Ascending aorta (tissue), 2 donors: ENCODE measurements at places on chromosomes 1 and 21.

DNA sequence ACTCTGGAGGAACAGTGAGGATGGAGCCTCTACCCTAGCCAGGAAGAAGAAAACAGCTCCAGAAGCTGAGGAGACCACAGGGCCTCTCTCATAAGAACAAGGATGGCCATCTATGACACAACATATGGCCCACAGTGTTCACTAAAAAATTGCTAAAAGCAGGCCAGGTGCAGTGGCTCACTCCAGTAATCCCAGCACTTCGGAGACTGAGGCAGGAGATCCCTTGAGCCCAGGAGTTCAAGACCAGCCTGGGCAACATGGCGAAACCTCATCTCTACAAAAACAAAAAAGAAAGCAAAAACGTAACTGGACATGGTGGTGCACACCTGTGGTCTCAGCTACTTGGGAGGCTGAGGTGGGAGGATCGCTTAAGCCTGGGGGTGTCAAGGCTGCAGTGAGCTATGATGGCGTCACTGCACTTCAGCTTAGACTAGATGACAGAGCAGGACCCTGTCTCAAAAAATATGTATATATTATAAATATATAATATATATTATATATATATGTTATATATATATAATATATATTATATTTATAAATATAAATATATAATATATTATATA lies 103.1 kb downstream of the TOMM20 start:
- H3K27me3 ChIP-seq = no peaks in the 10 kb centered on the region
- H3K4me3 ChIP-seq = no peak overlapping the region
- no peak overlapping the region for H3K27ac ChIP-seq
- no peaks in the 10 kb centered on the region for H3K36me3 ChIP-seq

DNA sequence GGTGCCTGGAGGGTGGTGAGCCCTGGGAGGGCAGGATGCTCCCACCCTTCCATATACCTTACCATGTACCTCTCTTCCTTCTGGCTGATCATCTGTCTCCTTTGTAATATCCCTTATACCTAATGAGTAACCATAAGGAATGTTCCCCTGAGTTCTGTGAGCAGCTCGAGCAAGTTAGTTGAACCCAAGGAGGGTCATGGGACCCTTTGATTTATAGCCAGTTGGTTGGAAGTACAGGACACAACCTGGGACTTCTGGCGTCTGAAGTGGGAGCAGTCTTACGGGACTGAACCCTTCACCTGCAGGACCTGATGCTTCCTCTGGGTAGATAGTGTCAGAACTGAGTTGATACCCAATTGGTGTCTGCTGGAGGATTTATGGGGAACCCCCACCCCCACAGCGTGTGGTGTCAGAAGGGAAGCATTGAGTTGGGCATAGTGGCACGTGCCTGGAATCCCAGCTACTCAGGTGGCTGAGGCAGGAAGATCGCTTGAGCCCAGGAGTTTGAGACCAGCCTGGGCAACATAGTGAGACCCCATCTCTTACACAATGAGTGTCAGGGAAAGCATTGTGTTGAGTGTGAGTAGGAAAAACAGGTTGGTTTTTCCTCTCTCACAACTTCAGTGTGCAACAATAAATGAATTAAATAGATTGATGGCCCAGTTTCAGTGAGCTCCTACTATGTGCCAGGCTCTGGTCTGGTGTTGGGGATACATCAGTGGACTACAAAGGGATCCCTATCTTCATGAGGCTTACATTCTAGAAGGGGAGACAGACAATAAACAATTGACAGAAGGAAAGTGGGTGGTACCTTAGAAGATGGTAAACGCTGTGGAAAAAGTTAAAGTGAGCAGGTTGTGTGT lies 16.0 kb downstream of the DNAJC16 start:
- no peaks in the 10 kb centered on the region for H3K4me1 ChIP-seq
- no peak overlapping the region for H3K27ac ChIP-seq
- H3K27me3 ChIP-seq = no peaks in the 10 kb centered on the region

DNA sequence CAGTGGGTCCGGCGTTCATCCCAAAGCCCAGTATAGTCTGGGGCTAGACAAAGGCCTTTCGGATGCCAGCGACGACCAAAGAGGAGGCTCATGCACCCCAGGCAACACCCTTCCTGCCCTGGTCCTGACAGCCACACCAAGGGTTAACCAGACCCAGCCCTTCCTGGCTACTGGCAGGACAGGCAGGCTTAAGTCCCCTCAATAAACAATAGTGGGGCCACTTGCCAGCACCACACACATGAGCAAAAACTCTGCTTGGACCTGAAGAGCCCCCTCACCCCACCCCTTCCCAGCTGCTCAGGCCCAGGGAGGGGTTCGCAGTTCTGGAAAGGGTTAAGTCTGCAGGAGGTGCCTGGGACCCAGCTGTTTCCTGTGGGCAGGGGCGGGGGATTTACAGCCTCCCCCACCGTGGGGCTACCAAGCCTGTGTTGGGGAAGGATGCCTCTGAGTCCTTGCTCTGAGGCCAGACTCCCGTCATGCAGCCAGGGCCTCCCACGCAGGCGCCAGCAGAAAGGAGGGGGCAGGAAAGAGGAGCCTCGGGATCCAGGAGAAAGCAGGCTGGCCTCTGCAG lies 18.2 kb downstream of the PHLDA3 start:
- peak overlapping the region; percentile 56 for H3K27ac ChIP-seq
- H3K36me3 ChIP-seq = no peaks in the 10 kb centered on the region
- peak; percentile 83 for DNase-seq
- peaks cover 6% of the 10 kb centered on the region for H3K4me1 ChIP-seq
- H3K4me3 ChIP-seq = no peak overlapping the region

GRCh38 chr1:39678889-39679288 lies 7.0 kb upstream of the NT5C1A start:
- H3K4me3 ChIP-seq = no peak overlapping the region
- H3K27me3 ChIP-seq = no peaks in the 10 kb centered on the region
- no peak for DNase-seq
- H3K27ac ChIP-seq = no peak overlapping the region
- no peaks in the 10 kb centered on the region for H3K4me1 ChIP-seq

DNA sequence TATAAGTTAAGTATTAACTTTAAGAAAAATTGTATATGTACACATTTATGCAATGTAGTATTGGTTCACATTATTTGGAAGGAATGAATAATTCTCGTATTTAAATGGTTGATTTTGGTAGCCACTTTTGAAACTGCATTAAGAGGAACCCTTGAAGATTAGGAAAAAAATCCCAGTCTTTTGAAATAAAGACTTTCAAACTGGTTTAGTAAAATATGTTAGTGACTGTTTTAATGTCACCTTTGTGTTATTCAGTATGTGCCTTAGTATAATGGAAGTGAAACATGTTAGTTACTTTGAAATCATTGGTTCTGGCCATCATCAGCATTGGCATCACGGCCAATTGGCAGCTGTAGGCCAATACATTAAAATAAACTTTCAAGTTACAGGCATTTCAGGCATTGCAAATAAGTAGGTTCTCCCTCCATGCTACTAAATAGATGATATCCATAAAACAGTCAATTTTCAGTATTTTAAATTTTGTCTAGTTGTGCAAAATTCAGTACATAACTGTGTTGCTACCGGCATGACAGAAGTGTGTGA lies 4.4 kb downstream of the MIER1 start:
- peak overlapping the region; percentile 97 for H3K4me3 ChIP-seq
- H3K27ac ChIP-seq = peak overlapping the region; percentile 100
- no peaks in the 10 kb centered on the region for H3K36me3 ChIP-seq
- no peaks in the 10 kb centered on the region for H3K4me1 ChIP-seq
- no peaks in the 10 kb centered on the region for H3K27me3 ChIP-seq
- DNase-seq = no peak

- no peak for DNase-seq
- H3K4me1 ChIP-seq = no peaks in the 10 kb centered on the region
- H3K36me3 ChIP-seq = no peaks in the 10 kb centered on the region
- H3K27me3 ChIP-seq = no peaks in the 10 kb centered on the region
- no peak overlapping the region for H3K27ac ChIP-seq
Measured at GRCh38 chr1:234842726-234843641, 233.0 kb upstream of the IRF2BP2 start.

DNA sequence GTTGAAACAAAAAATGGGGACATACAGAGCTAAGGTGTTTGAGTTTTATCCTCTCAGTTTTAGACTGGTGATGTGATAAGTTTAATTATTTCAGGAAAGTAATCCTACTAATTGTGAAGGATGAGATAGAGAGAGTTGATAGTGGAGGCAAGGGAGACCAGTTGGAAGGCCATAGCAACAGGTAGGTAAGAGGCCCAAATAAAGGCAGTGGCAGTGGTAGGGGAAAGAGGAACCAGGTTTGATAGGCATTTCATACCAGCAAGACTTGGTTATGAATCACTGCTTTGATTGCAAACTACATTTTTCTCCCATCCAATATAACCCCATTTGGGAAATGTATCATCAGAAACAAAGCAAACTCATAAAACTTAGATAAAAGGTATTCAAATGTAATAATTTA lies 63.1 kb upstream of the SH3GLB1 start:
- H3K27me3 ChIP-seq = no peaks in the 10 kb centered on the region
- no peak overlapping the region for H3K27ac ChIP-seq
- H3K4me1 ChIP-seq = no peaks in the 10 kb centered on the region

DNA sequence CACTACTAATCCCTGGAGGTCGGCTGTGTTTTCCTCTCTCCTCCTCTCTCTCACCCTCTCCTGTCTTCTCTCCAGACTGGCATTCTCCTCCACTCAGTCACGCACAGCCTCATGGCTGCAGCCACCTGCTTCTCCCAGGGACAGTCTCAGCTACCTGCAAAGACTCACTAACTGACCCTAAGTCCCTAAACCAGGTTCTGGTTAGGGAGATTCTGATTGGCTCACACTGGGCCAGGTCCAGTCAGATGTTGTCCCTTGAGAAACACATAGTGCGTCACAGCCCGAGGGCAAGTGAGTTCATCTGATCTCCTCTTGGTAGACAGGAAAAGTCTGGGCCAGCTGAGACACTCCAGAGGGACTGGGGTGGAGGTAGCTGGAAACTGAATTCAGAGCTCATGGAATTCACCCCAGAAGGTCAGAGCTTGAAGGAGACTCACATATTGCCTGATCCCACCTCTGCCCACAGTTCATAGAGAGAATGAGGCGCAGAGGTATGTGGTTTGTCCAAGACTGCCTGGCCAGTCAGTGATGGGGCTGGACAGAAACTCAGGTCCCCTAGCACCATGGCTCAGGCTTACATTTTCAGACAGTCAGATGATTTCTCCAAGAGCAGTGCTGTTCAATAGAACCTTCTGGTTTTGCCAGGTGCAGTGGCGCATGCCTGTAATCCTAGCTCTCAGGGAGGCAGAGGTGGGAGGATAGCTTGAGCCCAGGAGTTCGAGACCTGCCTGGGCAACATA lies 40.4 kb upstream of the RPL11 start:
- no peak overlapping the region for H3K27ac ChIP-seq
- H3K4me3 ChIP-seq = no peak overlapping the region
- no peaks in the 10 kb centered on the region for H3K36me3 ChIP-seq
- no peaks in the 10 kb centered on the region for H3K4me1 ChIP-seq
- H3K27me3 ChIP-seq = no peaks in the 10 kb centered on the region
- peak; percentile 80 for DNase-seq

DNA sequence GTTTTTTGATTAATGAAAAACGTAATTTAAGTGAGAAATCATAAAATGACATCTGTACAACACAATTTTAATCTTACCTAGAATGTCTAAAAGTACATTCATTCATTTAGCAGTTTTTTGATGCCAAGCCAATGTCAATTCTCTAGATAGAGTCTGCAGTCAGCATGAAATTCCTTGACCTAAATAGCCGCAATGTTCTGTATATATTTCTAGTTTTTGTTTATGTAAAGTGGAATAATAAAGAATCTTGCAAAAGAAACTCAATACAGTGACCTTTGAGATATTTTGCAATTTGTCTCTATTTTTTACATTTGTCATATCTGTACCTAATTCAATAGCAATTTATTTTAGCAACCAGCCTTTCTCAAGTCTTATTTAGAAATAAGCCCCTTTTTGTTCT lies 176.0 kb downstream of the ATP6V1G3 start:
- no peaks in the 10 kb centered on the region for H3K36me3 ChIP-seq
- H3K4me3 ChIP-seq = no peak overlapping the region

- H3K27me3 ChIP-seq = no peaks in the 10 kb centered on the region
- no peaks in the 10 kb centered on the region for H3K4me1 ChIP-seq
- H3K36me3 ChIP-seq = peaks cover 9% of the 10 kb centered on the region
Measured at GRCh38 chr1:51843948-51844347, 34.6 kb downstream of the NRDC start.

DNA sequence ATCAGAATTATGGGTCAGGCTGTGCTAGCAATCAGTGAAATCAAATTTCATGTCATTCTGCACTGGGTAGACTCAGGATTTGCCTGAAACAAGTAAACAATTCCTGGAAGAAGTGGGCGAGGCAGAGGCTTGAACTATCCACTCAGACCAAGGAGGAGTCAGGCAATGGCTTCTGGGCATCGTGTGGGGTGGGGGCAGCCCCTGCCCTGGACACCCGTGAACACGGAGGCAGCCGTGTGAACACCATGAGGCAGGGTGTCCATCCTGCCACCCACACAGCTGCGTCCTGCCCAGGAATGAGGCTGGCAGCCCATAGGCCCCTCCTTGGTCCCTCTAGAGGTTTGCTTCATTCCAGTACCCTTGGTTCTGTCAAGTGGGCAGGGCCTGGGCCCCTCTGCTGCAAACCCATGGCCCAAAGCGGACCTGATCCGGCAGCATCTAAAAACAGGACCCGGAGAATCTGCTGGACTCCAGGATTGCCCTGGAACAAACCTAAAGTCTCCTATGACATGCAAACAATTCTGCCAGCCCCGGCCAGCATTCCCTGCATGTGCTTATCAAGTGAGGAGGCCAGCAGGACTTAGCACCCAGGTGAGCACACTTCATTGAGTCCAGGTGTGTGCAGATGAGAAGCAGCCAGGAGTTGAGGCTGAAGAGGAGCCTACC lies 69.5 kb downstream of the PDE9A start:
- no peaks in the 10 kb centered on the region for H3K36me3 ChIP-seq
- no peak overlapping the region for H3K27ac ChIP-seq
- no peaks in the 10 kb centered on the region for H3K4me1 ChIP-seq

DNA sequence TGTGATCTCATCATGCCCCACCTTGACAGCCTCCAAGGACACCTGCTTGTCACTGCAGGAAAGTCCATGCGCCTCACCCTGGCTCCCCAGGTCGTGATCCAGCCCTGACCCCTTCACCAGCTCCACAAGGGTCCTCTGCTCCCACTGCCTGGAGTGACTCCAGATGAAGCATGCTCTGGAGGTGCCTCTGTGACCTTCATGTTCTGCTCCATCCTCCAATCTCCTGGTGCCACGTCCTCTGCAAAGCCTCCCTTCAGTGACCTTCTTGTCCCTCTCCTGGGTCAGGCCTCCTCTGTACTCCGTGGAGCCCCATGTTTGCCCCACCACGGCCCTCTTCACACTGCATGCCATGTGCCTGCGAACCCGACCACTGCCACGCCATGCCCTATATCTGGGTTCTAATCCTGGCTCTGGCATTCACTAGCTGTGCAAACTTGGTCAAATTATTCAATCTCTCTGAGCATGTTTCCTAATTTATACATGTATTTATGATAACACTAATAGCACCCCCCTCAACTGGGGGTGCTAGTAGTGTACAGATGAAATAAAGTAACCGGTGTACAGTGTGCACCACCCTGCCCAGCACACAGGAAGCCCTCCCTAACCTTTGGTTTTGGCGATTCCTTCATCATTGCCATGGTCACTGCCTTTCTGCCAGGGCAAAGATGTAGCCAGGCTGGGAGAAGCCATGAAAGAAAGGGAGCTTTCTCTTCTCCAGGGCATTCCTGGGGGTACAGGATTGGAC lies 77.4 kb downstream of the STUM start:
- no peaks in the 10 kb centered on the region for H3K27me3 ChIP-seq
- H3K36me3 ChIP-seq = no peaks in the 10 kb centered on the region
- H3K4me3 ChIP-seq = no peak overlapping the region
- no peak overlapping the region for H3K27ac ChIP-seq
- peak; percentile 55 for DNase-seq

GRCh38 chr21:36235058-36235582 lies 78.5 kb downstream of the DOP1B start:
- DNase-seq = no peak
- no peaks in the 10 kb centered on the region for H3K27me3 ChIP-seq
- no peaks in the 10 kb centered on the region for H3K4me1 ChIP-seq
- no peak overlapping the region for H3K4me3 ChIP-seq
- H3K36me3 ChIP-seq = peaks cover 10% of the 10 kb centered on the region
